Choroid plexus epithelial cell (primary cell): ENCODE measurements at places on chromosomes 3 and 15.

- no peak for DNase-seq
These were observed 6.7 kb downstream of the THUMPD3 start for GRCh38 chr3:9369508-9369907.

GRCh38 chr3:39275052-39275451, 4.8 kb downstream of the CX3CR1 start:
- DNase-seq: peak; percentile 34

DNA sequence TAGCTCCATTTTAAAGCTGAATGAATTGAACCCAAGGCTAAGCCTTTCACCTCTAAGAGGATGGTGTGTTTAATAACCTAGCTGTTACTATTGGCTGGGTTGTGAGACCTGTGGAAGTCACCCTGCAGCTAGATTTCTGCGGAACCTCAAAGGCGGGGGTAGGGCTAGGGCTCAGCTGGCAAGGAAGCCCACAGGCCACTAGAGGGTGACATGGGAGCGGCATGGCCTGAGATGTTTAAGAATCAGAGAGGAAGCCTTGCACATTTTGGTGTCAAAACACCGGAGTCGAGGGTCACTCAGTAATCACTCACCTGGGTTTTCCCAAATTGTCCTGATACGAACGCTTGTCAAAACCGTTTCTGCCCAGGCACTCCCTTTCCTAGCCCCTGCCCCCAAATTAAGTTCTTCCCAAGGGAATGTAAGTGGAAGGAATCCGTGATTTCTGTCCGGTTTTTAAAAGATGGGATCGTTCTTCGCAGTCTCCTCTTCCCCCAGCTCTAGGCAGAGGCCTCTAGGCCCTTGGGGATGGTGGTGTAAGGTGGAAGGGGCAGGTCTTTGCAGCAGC, 3.8 kb upstream of the ACAD9 start:
- DNase-seq: peak; percentile 30

DNA sequence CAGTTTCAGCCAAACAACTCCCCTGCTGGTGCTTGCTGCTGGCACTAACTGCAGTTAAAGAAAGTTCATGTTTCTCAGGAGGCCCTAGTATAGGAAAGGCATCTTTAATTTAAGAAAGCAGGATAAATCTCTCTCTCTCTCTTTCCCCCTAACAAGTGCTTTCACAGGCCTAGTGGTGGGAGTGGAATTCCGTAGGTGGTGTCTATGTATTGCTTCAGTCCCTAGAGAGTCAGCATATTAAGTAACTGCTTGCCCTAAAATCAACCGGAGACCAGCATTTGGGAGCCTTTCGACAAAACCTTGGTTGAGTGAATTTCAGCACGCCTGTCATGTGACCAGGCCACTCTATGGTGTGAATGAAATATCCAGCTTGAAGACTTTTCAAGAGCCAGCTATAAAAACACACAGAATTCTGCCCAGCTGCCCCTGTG, 169.2 kb upstream of the TGFBR2 start:
- peak; percentile 89 for DNase-seq

- no peak for DNase-seq
These were observed 130.3 kb upstream of the ZPLD1 start for GRCh38 chr3:102304550-102304949.

GRCh38 chr15:41940441-41940857, 31.9 kb downstream of the EHD4 start:
- DNase-seq: peak; percentile 69

DNA sequence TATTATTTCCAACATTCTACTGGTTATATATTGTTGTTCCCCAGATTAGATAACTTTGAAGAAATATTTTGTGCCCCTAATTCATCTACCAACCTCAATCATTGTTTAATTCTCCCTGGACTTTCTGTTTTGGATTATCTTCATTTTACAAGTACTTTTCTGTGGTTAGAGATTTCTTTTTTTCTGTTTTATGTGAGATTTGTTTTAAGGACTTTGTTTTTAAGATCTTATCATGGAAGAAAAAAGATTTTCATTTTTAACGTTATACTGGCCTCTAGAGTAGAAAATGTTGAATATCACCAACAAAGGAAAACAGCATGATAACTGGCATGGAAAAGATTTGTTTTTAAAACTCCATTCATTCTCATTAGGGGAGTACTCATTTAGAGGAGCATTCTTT, 210.9 kb upstream of the KCNMB2 start:
- DNase-seq: peak; percentile 81

GRCh38 chr3:120622870-120623726, 27.0 kb downstream of the NDUFB4 start:
- DNase-seq: peak; percentile 8

DNA sequence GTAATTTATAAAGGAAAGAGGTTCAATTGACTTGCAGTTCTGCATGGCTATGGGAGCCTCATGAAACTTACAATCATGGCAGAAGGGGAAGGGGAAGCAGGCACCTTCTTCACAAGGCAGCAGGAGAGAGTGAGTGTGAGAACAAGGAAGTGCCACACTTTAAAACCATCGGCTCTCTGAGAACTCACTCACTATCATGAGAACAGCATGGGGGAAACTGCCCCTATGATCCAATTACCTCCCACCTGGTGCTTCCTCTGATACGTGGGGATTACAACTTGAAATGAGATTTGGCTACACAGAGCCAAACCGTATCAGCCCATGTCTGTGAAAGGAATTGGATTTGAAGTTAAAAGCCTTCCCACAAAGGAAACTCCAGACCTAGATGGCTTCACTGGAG, 39.1 kb downstream of the TKT start:
- no peak for DNase-seq

- peak; percentile 30 for DNase-seq
These were observed 136.0 kb upstream of the CCDC54 start for GRCh38 chr3:107241217-107241616.

DNA sequence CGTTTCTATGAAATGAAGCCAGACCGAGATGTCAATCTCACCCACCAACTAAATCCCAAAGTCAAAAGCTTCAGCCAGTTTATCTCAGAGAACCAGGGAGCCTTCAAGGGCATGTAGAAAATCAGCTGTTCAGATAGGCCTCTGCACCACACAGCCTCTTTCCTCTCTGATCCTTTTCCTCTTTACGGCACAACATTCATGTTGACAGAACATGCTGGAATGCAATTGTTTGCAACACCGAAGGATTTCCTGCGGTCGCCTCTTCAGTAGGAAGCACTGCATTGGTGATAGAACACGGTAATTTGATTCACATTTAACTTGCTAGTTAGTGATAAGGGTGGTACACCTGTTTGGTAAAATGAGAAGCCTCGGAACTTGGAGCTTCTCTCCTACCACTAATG, 41.9 kb upstream of the TRA2B start:
- DNase-seq: peak; percentile 46

GRCh38 chr3:57805674-57806073, 49.6 kb downstream of the SLMAP start:
- DNase-seq: peak; percentile 66

GRCh38 chr3:42351207-42351606, 59.2 kb downstream of the LYZL4 start:
- DNase-seq: peak; percentile 60

- no peak for DNase-seq
These were observed 6.3 kb downstream of the ACAA1 start for GRCh38 chr3:38130631-38131065.

- peak; percentile 28 for DNase-seq
These were observed 56.7 kb upstream of the TSEN2 start for GRCh38 chr3:12427551-12427950.

- no peak for DNase-seq
These were observed 40.9 kb downstream of the MEF2A start for GRCh38 chr15:99606646-99607045.

- no peak for DNase-seq
These were observed 119.8 kb downstream of the AKAP13 start for GRCh38 chr15:85500060-85500708.

- DNase-seq: peak; percentile 32
These were observed 1.9 kb upstream of the VWA5B2 start for GRCh38 chr3:184227481-184227935.

DNA sequence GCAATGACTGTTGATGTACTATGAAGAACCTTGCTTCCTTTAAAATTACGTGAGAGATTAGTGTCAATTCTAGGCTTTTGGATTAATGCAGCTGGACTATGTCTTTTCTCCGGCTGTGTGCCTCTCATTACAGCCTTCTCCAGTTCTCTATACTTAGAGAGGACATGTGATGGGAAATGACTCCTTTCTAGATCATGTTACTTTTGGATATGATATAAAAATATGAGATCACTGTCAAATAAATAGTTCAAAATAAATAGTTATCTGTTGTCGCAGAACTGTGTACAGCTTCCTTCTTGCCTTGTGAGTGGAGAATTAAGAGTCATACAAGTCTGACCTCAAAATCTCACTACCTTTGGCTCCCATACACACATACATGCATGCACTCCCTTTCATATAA, 592.4 kb downstream of the DIPK2A start:
- DNase-seq: no peak

DNA sequence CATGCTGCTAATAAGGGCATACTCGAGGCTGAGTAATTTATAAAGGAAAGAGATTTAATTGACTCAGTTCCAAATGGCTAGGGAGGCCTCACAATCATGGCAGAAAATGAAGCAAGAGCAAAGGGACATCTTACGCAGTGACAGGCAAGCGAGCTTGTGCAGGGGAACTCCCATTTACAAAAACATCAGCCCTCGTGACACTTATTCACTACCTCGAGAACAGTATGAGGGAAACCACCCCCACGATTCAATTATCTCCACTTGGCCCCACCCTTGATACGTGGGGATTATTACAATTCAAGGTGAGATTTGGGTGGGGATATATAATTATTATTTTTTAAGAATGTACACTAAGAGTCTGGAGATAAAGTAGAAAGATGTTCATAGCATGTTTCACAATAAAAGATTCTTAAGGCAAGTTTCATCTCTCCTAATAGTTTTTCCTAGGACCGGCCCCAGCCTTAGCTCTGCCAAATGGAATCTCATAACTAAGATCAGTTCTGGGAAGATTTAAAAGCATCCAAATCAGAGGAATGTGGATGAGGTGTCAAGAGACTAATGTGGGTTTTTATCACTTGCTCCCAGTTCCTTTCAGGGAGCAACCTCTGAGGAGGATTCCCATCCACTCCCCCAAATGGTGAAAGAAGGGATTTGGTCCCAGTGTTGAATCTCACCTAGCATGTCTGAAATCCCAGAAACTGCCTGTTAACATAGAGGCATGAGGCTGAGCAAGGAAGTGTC, 221.0 kb downstream of the ZMAT3 start:
- no peak for DNase-seq

DNA sequence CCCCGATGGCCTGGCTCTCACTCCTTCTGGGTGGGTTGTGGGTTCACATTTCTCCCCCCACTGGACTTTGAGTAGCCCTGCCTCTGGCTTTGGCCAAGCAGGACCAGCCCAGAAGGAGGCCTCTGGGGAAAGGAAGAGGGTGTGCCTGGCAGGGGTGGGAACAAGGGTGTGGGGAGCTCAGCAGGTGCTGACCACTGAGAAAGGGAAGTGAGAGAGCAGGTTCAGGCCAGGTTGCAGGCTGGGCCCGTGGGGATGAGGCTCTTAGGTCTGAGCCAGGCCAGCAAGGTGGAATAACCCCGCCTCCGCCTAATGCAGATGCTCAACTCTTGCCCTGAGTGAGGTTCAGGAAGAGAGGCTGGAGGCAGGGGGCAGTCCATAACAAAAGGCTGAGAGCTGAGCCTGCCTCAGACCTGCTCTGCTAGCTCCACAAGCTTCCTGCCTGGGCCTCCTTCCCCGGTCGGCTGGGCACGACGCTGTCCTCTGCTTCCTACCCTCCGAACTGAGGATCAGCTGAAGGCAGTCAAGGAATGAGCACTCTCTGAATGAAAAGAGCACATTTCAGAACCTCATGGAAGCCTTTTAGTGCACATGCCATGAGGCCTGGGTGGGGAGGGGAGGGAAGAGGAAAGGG, 82.7 kb downstream of the TLE3 start:
- DNase-seq: no peak

DNA sequence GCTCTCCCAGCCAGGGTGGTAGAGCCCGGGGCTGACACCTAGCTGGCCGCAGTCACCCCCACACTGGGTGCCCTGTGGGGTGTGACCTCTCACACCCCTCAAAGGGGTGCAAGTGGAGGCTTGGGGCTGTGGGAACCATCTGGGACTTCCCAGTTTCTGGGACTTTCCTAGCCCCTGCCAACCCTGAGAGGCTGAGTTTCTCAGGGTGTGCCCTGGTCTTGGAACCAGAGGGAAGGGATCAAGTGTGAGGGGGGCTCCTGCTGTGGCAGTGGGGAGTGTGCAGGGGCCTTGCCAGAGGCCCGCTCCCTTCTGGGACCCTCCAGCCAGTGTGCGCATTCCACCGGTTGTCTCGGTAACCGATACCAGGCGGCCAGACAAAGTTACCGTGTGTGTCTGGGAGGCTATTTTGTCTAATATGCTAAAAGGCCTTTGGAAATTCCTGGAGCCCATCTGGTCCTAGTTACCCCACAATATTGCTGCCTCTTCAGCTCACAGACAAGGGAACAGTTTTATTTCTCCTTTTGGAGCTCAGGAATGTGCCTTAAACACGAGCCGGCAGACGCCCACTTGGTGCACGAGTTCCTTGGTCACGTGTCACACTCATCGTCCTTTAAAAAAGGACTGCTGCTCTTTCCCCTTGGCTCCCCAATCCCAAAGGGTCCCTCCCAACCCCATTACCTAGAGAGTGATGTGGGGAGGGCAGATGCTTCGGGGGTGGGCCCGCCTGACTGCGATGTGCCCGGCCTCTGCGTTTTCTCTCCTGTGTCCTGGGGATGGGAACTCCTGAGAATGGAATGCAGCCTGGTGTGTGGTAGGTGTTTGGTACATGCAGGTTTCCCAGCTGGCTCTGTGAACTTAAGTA, 33.2 kb downstream of the HDAC11 start:
- DNase-seq: peak; percentile 50

- peak; percentile 75 for DNase-seq
These were observed at the start of gene SNRK for GRCh38 chr3:43286115-43286840. Gene SNRK (plus strand): TSS chr3:43286540. CDS start chr3:43303204, 16,664 bp downstream.

DNA sequence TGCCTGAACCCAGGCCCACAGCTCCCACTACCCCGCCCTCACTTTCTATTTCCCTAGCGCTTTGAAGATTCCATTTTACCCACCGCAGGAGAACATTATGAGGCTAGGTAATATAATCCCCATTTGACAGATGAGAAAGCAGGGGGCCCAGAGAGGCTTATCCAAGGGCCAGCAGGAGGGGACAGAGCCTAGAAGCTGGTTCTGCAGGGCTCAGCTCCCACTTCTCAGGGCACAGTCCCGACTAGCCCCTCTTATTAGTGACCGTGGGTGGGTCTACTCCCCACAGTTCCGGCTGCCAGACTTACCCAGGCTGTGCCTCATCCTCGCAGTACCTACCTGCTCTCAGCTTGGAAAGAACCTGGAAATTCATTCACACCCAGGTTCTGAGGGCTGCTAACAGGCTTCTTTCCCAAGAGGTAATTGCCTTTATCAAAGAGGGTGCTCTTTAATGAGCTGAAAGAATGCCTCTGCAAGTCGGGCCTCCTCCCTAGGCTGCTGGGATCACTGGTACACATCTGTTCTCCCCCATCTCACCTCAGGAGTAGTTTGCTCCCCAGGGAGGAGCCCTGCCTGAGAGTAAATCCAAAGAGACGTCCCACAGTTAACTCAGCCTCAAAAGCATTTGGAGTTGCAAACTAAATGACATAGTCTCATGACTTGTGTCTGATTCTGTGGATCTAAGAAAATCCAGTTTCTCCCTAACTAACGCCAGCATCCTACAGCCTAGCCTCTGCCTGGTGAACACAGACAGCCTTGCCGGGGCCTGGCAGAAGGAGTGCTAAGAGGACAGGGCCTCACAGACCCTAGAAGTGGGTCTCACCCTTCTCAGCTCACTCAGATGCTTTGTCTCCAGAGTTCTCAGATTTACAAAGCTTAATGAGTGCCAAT, 125.0 kb downstream of the CHSY1 start:
- peak; percentile 82 for DNase-seq
